Stimulated activated memory B cell treated with anti-CD40 and anti-IgM and Interleukin-4, amounts not matched to agents 10 μg/mL and 1 μg/mL and 100 μg/mL, for 72 hours (primary cell): ENCODE measurements at places on chromosomes 6 and 20.
A peak's percentile ranks its signal among the peaks of the same experiment; 100 is the strongest.

- no peak for ATAC-seq
These were observed 8.1 kb upstream of the HSP90AB1 start for GRCh38 chr6:44238687-44239350.

GRCh38 chr6:121158438-121158837 lies 175.8 kb downstream of the TBC1D32 start:
- no peak for ATAC-seq

DNA sequence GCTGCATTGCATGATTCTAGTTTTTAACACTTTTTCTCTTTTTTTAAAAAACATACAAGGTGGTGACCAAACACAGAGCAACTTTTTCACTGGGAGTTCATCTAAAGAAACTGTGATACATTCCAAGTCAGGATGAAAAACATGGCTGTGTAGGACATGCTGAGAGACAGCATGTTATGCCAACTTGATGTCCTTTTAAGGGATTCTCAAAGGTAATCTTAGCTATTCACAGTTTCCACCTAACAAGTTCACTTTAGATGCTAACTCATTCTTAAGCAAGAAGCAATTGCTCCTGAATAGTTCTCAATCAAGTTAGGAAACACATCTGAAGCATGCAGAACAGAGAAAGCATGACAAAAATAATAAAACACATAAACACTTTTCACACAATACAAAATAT lies 3.3 kb downstream of the ASCC3 start:
- ATAC-seq: no peak

- no peak for ATAC-seq
These were observed 92.9 kb downstream of the PLEKHG1 start for GRCh38 chr6:150692604-150693003.

- no peak for ATAC-seq
These were observed 19.1 kb upstream of the TTPAL start for GRCh38 chr20:44456611-44457010.

DNA sequence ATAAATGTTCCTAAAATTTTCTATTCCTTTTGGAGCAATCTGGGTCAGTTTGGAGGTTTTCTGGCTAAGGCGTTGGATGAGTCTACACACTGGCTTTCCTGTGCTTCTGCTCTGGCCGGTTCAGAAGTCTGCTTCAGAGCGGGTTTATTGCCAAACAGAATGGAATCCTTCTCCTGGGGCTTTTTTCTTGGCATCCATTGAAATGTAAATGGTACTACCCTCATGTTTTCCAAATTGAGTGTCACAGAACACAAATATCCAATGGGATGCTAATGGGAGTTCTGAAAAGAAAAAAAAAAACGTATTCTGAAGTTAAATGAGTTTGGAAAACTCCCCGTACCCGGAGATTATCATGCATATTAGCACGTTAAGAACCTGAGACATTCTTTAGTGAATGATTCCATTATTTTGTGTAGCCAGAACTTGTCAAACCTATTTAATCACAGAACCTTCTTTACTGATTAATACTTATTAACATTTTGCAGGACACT lies 930.3 kb downstream of the QKI start:
- no peak for ATAC-seq

GRCh38 chr6:24924580-24925356 lies 11.0 kb downstream of the RIPOR2 start:
- ATAC-seq: peak; percentile 56

DNA sequence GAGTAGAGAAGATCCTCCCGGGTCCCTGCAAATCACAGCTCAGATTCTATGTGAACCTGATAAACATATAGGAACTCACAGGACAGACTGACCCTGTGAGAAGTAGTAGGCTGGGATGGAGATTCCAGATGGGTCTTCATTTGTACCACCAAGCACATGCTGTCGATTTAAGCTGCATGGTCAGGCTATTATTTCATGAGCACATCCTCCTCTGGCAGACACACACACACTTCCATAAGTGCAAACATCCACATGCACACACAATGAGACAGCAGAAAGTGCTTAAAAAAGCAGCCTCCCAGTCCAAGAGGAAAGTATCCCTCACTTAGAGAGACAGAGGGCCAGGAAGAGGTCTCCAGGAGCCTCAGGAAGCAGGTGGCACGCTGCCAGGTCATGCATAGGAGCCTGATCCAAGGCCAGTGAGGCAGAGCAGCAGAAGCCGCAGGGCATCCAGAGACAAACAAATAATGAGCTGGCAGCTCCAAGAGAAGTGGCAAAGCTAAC lies 131.8 kb downstream of the UNC5CL start:
- ATAC-seq: no peak

DNA sequence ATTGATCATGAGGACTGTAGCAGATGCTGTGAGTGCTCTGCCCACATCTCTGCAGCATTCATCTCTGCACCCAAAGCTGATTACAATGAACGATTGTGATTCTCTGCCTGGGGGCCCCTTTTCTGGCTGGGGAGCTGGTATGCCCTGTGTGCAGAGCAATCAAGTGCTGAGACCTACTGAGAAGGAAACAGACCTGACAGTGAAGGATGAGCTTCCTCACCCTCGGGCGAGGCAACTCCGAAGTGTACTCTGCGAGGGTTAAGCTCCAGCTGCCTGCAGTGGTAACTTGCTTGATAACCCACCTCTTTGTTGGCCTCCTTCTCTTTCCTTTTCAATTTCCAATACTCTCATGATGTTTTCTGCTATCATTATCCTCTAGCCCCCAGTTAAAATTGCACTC lies 289.7 kb upstream of the RNF24 start:
- ATAC-seq: no peak

GRCh38 chr20:49583669-49584417 lies 15.9 kb upstream of the PTGIS start:
- ATAC-seq: no peak

DNA sequence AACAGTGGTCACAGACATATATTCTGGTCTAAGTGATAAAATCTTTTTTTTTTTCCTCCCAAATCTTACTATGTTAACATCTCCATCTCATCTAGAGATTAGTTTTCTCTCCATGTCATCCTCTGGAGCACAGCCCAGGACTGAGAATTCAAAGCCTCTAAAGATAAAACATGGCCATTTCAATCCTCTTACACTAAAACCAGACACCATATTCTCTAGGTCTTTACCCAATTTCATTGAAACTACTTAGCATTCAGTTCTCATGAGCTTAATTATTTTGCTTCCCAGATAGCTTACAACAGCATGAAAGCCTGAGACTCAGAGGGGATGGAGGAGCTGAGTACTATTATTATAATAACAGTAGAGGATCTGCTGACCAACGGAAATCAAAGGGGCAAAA lies 92.7 kb downstream of the FARS2 start:
- ATAC-seq: no peak

DNA sequence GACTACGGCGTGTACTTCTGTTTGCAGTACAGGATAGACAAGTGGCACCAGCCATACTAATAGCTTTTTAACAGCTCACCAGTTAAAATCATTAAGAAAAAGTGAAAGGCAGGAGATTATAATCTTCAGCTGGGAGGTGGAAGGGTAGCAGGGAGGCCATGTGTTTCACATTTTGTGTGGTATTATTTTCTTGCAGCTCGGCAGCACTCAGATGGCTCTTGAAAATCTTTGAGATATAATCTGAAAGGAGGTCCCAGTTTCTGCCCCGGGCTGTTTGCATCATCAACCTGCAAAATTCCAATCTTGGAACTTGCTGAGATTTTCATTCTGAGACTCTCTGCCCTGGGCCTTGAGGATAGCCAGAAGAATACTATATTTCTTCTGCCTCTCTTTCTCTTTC lies 87.5 kb upstream of the HDAC2 start:
- no peak for ATAC-seq

- peak; percentile 43 for ATAC-seq
These were observed 285.7 kb downstream of the BTBD9 start for GRCh38 chr6:38354037-38354381.

DNA sequence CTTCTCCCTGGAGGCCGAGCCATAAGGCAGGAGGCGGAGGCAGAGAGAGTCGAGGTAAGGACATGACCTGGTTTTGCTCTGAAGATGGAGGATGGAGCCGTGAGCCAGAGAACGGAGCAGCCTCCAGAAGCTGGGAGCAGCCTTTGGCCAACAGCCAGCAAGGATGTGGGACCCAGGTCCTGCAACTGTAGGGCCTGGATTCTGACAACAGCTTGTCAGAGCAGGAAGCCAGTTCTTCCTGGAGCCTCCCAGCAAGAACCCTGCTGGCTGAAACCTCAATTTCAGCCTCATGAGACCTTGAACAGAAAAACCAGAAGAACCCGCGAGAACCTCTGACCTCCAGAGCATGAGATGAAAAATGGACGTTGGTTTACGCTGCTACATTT lies 13.4 kb upstream of the MRGBP start:
- ATAC-seq: no peak

DNA sequence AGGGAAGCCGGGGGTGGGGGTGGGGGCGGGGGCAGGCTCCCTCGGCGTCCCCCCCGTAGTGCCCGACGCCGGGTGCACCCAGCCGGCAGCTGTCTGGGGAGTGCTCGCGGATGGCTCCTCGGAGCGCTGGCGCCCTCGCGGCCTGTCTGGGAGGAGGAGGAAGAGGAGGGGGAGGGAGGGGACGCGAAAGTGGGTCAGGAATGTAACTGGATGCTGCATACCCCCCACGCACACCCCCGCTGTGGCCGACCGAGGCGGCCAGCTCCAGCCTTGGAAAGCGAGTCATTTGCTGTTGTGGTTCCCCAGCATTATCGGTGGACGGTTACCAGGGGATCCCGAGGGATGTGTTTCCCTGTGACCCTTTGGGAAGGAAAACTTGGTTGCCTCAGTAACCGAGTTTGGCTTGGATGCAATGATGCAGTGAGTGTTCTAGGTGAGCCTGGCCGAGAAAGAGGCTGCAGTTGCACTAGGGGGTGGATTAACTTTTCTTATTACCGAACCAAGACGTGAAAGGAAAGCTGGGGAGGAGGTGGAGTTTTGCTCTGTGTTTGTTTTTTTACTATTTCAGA lies 55.2 kb upstream of the RREB1 start:
- peak; percentile 44 for ATAC-seq

GRCh38 chr6:87341899-87342298 lies 2.7 kb upstream of the C6orf163 start:
- no peak for ATAC-seq

GRCh38 chr6:161226009-161226964 lies 47.6 kb downstream of the AGPAT4 start:
- ATAC-seq: peak; percentile 52

GRCh38 chr6:52317211-52317610 lies 32.7 kb upstream of the MCM3 start:
- no peak for ATAC-seq

DNA sequence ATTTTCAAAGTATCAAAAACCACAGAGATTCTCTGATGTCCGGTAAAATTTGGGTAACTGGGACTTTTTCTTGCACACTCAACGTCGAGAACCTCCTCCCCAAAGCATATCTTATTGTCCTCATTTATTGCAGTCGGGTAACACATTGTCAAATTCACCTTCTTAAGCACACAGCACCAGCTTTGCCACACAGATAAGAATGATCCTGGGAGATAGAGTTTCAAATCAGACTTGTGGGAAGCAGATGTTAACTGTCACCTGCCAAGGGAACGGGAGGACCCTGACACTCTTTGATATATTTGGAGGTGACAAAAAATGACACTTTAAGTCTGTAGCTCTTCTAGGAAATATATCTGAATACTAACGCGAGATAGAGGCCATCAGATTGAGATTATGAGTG lies 282.1 kb upstream of the BMP2 start:
- no peak for ATAC-seq

- peak; percentile 82 for ATAC-seq
These were observed 26.8 kb upstream of the SLC22A7 start for GRCh38 chr6:43271103-43271815.

DNA sequence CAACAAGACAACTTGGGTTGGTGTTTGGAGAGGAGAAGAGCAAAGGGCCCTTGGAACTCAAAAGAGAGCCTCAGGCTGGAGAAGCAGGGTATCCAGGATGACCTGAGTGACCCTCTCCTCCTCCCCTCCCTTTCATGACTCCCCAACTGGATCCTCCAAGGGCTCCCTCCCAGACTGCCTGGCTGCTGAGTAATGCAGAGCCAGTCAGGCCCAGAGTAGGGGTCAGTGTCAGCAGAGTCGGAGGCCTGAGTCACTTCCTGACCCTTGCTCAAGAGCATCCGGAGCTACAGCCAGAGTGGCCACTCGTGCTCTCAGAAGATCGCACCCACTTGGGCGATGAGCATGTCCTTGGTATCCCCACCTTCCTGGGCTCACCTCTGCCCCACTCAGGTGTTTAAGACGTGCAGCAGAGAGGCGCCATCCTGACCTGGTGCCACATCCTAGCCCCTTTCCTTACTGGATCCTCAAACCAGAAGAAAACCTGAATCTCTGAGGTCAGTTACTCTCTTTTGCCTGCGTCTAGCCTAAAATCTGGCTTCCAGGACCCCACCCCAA lies 2.8 kb upstream of the MAPK13 start:
- no peak for ATAC-seq

GRCh38 chr6:157337751-157338150 lies 14.4 kb upstream of the TMEM242 start:
- ATAC-seq: no peak

DNA sequence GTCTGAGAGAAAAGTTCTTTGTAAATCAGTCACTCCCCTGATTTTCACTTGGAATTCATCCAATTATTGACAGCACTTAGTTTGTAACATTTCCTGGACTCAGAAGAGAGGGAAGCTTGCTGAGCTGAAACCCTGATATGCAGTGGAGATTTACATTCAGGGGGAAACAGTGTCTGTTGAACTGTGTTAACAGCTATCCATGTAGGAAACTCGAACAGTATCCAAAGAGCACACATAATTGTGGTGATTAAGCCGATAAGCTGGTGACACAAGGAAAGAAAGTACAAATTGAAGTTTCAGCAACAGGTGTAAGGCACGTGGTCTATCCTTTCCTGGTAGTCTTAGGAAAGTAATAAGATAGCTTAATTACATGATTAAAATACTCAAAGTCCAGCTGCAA lies 78.1 kb upstream of the FLRT3 start:
- no peak for ATAC-seq

GRCh38 chr6:170209354-170210025 lies 81.4 kb downstream of the DLL1 start:
- ATAC-seq: no peak

- ATAC-seq: peak; percentile 28
These were observed 4.8 kb downstream of the CST5 start for GRCh38 chr20:23874747-23875146.

DNA sequence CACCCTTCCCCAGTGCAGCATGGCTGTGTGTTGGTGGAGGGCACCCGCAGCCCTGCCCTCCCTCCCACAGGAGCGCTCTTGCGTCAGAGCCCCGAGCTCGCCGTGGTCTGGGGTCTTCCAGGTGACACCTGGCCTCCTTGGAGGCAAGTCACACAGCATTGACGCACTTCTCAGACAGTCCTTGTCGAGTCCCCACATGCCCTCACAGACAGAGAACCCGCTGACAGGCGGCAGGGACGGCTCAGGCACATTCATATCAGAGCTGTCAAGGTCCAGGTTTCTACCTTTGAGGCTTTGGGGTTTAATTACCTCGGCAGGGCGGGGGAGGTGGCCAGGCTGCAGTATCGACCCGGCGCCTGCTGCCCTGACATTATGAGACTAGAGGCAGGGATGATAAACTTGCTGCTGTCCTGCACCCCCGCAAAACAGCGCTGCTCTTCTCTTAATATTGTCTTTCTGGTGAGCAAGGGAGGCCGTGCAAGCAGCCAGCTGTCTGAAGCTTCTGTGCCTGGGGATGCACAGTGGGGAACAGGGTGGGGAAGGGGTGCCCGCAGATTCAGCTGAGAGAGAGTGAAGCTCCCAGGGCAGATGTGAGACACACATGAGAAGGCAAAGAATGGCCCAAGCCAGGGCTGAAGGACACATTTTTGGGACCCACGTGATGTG lies 4.7 kb downstream of the NPEPL1 start:
- no peak for ATAC-seq
